ENCODE measurements at places on chromosomes 1 and 21.
A peak's percentile ranks its signal among the peaks of the same experiment; 100 is the strongest.

- DNase-seq = no peak
Observed at GRCh38 chr1:13543451-13544220, 29.8 kb upstream of the LRRC38 start.

DNA sequence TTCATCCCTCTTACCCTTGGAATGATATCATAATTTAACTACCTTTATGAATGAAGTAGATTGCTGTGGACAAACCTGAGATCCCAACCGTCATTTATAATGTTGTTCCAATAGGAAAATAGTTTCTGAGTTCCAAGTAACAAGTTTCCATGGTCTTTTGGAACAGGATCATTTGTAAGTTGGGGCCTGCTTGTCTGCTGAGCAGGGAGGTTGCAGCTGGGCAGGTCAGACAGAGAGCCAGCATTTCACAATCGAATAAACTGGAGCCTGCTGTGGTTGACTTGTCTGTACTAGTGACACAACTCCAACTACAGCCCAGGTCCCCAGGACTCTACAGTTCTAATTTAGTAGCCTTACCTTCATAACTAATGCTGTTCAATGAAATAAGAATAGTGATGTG, 18.6 kb upstream of the RALGPS2 start:
- DNase-seq = no peak

DNA sequence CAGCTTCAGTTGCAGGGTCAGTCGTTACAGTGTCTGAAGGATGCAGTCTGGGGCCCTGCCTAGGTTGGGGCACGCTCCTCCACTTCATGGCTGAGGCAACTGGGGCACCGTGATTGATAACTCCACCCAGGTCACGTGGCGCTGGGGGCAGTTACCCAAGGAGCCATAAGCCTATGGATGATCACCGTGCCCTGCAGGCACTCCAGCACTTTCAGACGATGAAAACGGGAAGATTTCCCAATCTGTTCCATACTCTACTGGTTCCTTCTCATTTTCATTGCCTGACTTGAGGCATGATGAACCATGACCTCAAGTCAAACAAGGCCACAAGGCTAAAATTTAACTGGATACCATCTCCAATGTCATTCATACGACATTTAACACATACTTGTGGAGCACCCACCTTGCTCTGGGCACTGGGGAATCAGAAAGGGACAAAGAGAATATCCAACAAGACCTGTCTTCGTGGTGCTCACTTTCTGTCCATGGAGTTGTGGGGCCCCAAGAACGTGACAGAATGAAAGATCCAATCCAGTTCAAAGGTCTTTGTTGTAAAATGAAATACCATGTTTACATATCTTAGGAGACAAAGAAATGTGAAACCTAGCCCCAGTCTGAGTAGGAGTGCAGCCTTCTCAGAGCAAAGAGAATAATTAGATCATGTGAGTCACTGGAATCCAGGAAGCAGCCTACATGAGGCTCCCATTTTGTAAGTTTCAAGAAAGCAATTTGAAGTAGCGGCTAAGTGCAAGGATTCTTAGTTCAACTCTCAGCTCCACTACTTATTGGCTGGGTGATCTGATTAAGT, 39.4 kb upstream of the SPOCD1 start:
- no peak for DNase-seq

DNA sequence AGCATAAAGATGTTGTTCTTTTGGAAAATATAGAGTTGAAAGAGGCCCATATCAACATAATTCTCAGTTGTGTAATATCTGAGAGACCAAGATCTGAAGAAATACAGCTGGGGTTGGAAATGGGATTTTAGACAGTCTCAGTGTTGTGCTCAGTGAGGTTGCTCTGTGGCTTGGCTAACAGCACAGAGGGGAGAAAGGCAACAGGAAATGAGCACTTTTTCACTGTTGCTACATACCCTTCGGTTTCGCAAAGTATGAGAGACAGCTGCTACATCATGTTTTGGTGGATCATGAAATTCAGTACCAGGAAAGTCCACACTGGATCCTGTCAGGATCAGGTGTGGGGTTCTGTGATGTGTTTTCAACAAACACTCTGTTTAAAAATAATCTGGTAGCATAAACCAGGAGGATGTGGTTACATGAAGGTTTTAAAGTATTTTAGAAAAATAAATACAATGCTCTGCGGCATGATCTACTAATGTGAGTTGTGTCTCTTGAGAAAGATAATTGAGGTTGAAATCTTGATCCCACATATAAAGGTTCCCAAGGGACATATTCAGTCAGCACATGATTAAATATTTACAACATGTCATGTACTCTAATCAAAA, 7.0 kb upstream of the GPR88 start:
- no peak for DNase-seq

DNA sequence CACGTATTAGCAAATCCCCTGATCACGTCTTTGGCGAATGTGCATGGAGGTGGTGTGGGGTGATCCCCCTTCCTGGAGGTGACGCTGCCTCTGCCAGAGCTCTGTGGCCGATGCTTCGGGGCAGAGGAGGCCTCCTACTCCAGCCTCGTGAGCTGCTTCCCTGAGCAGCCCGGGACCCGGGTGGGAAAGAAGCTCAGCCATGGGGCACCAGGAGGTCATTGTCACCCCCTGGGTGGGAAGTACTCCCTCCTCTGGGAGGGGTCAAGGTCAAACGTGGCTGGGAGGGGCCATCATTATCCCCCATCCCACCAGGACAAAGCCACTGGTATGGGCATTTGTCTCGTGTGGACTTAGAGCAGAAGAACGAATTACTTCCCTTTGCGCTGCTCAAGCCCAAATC, 40.7 kb downstream of the KCNAB2 start:
- DNase-seq = no peak

DNA sequence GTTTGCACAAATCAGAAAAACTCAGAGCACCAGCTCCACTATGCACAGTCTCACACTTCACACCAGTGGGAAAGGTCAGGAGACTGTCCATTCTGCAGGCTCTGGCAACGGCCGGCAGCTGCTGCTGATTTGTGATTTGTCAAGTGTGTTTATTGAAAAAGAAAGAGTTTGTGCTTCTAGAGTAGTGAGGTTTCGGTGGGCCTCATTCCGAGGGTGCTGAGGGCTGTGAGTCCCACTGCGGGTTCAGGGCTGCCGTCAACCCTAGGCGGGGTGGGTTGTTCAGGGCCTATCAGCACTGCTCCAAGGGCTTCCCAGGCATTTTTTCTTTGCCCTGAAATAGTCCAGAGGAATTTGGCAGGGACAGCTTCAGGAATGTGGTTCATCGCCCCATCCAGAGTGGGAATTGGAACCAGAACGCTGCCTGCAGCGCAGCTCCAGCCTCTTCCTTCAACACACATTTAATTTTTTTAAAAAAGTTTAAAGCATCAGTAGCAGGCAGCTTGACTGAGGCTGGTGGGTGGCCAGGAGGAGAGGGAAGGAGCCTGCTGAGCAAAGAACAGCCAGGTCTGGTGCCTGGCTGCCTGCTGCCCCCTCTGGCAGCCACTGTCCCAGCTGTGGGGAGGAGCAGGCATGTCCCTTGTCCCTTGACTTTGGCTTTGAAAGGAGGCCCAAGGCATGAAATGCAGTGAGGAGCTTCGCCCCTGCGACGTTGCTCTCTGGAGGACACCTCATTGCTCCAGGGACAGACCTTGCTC, 19.7 kb downstream of the STUM start:
- no peak for DNase-seq

DNA sequence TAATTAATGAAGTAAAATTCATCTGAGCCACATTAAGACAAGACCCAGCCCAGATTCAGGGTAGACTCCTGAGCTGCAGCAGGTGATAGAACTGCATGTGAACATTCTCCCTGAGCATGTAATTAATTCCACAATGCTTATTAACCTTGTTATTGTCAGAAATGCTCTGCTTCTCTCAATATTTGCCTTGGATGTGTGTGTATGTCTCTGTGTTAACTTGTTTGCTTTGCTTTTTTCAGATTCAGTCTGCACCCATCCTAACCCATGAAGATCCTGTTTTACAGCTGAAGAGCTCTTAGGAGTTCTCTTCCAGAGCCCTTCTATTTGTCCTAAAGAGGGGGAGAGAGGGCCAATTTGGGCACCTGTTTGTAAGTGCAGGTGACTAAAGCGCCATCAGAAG, 143.2 kb upstream of the BMP8A start:
- DNase-seq = peak; percentile 58

- DNase-seq = no peak
Observed at GRCh38 chr1:245915841-245916240, 591.2 kb downstream of the SMYD3 start.

DNA sequence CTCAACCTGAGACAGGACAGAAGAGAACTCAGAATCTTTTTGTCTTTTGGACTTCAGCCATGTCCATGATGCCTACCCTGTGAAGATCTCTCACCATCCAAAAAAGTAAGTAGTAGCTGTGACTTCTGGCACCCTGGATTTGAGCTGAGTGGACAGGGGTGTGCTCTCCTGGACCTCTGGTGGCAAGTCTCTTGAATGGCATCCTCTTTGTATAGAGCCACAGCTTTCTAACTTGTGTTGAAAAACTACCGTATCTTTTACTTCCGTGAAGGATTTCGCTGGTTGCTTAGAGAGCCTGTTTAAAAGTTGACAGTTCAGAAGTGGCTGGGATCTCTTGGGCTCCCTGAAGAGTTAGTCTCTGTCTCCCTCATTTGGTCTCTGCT, 1.8 kb downstream of the MFN2 start:
- DNase-seq = no peak

- DNase-seq = no peak
Observed at GRCh38 chr21:24369278-24369677, 1238.0 kb downstream of the MRPL39 start.

- DNase-seq = peak; percentile 84
Observed at GRCh38 chr1:26862781-26863684, at the start of gene SFN. TSS of gene SFN (plus strand) at chr1:26863149. CDS start at chr1:26863213, 64 bp downstream.
